ENCODE measurements at places on chromosomes 16 and 17.

DNA sequence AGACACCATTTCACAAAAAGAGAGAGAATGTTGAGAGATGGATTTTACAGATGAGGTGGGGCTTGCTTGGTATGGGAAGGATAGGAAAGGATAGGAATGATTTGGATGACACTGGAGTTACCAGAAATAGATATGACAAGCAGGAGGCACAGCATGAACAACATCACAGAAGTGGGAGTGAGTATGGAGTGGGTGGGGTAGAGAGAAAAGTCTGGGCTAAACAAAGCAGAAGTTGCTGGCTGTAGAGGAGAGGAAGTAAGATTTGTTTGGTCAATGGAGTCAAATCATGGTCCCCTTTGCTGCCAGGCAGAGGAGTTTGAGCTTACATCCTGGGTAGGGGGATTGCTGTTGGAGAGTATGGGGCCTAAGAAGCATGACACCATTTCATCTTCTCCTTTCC, 101.7 kb downstream of the VAT1L start:
- DNase-seq = no peak

- DNase-seq = no peak
Observed at GRCh38 chr16:46586011-46586577, 35.1 kb downstream of the SHCBP1 start.

DNA sequence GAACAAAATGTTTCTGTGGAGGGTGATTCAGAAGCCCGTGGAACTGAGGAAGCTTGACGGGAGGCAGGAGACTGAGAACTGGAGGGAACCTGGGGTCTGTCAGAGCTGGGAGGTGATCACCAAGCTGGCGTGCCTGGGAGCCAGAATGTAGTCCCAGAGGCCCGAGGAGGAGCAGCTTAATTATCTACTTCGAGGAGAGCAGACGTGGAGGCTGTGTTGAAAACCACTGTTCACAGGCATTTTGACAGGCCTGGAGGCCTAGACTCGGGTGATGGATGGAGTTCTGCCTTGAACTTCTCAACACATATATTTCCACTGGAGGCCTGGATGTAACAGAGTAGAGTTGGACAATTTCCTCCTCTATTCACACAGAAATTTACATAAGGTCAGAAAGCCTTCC, 177.7 kb upstream of the SALL1 start:
- DNase-seq = no peak

- no peak for DNase-seq
Observed at GRCh38 chr17:73824321-73824720, 180.1 kb upstream of the SDK2 start.

GRCh38 chr16:55508941-55509931, at the start of gene LPCAT2:
Gene LPCAT2 (plus strand): TSS chr16:55509072. CDS start chr16:55509182, 110 bp downstream.
- DNase-seq = peak; percentile 84

- no peak for DNase-seq
Observed at GRCh38 chr16:11990702-11991390, 14.3 kb downstream of the SNX29 start.

GRCh38 chr17:77373299-77374169, 232.8 kb downstream of the SEC14L1 start:
- DNase-seq = no peak
